ENCODE measurements at places on chromosomes 12 and 14. TPM values are rescaled to one million over a fixed set of nuclear protein-coding genes. Genes with fewer than 3 reads are reported as not detected.

The CCDC198 gene
- not detected for total RNA-seq

The ADAM20 gene
- total RNA-seq, result 0.31 TPM

The SERPINA12 gene
- not detected for total RNA-seq

DNA sequence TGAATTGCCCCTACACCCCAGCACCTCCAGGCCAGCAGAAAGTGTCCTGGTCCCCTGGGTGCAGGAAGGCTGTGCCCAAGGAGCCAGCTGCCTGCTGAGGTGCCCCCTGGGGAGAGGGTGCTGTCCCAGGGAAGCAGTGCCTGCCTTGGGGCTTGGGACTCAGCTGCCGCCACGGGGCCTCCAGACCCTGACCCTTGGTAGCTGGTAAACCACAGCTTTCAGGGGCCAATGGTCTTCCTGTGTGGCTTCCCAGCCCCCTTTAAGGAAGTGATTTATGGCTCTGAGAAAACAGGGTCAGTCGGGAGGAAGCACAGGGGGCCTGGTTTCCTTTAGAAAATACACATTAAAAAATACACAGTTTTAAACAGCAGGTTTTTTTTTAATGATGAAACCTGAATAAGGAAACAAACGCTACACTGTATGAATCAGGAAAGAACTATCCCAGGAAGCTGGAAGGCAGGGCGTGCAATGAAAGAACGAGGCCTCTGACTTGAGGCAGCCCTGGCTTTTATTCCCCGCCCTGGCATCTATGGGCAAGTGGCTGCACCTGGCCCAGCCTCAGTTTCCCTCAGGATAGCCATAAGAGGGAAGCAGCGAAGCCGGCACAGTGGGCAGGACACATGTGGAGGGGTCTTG is 40.6 kb upstream of the EML1 start:
- no peak for DNase-seq

- no peak for DNase-seq
Observed at GRCh38 chr12:68290126-68290525, 36.7 kb upstream of the IL22 start.

Measured in Panc1 (cell line).